ENCODE measurements at places on chromosomes 2 and 18. TPM values are rescaled to one million over a fixed set of nuclear protein-coding genes. Genes with fewer than 3 reads are reported as not detected.

The TCF4 gene
- total RNA-seq: 15.3 TPM

The ASXL3 gene
- total RNA-seq: 1.3 TPM

- peak overlapping the region; percentile 81 for H3K4me3 ChIP-seq
- DNase-seq: no peak
- peak overlapping the region; percentile 86 for H3K27ac ChIP-seq
- H3K36me3 ChIP-seq: no peaks in the 10 kb centered on the region
- no peaks in the 10 kb centered on the region for H3K27me3 ChIP-seq
Measured at GRCh38 chr2:24076849-24077534, 866 bp upstream of the SF3B6 start.

DNA sequence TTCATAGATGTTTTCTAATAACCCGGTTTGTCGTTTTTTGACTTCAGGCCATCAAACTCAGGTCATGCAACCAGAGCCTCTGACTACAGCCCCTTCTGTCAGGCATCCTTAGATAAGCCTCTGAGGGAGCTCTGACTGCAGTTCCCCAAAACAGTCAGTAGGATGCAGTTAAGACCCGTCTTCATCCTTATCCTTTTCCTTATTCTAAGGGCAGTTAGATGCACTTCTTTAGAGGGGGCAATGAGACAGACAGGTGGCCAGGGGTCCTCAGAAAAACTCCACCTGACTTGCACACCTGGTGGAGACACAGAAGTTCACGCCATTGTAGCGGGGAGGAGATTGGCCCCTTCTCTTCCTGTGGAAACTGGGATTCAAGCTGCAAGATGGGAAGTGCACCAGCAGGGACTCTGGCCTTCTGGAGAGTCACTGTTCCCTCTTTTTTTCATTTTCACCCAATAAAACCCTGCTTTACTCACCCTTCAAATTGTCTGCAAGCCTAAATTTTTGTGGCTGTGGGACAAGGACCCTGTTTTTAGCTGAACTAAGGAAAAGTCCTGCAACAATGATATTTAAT is 104.8 kb upstream of the TFPI start:
- no peak for DNase-seq
- no peak overlapping the region for H3K4me3 ChIP-seq
- H3K27me3 ChIP-seq: no peaks in the 10 kb centered on the region
- no peaks in the 10 kb centered on the region for H3K4me1 ChIP-seq

The C2orf81 gene
- total RNA-seq: 0.08 TPM

The GPR39 gene
- total RNA-seq: 2.2 TPM

DNA sequence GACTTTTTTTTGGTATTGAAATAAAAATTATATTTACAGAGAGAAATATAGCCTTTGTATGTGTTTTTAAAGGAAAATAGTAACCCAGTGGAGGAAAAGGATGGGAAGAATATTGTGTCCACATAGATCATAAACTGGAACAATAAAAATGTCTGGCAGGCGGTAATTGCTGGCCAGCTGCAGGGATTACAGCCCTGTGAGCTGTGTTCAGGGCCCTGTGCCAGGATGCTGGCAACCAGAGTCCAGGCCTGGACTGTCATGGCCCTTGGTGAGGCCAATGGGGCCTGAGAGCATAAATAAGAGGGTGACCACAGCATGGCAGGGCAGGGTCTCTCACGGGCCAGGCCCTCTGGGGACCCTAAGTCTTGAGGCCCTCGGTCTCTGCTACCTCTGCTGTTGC is 171.2 kb downstream of the ACOXL start:
- no peak overlapping the region for H3K4me3 ChIP-seq
- H3K36me3 ChIP-seq: no peaks in the 10 kb centered on the region
- no peaks in the 10 kb centered on the region for H3K27me3 ChIP-seq
- no peak for DNase-seq

DNA sequence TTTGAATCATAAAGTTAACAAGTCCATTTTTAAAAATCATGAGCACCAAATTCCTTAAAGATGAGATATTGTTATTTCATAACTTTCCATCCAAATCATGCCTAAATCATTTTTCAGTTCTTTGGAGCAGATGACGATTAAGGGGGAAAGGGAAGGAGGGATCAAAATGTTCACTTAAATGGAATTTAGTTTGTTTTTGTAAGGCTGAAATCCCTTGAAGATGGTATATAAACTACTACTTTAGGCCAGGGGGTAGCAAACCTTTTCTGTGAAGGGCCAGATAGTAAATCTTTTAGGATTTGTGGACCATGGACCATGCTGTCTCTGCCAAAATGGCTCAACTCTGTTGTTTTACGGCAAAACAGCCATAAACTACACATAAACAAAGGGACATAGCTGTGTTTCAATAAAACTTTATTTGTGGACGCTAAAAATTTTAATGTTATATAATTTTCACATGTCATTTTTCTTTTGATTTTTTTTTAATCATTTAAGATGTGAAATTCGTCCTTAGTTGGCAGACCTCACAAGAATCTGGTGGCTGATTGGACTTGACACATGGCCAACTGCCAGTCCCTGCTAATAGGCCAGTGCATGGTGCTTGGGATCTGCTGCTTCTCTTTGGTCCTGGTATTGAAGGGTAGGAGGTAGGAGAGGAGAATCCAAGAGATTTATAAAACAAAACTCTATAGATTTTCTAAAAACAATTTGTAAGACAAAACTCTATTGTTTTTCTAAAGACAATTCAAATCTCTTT is 52.0 kb upstream of the RTN4 start:
- H3K27ac ChIP-seq: no peak overlapping the region
- H3K4me3 ChIP-seq: no peak overlapping the region
- no peaks in the 10 kb centered on the region for H3K36me3 ChIP-seq
- no peaks in the 10 kb centered on the region for H3K4me1 ChIP-seq
- DNase-seq: no peak

The PLCL1 gene
- total RNA-seq: 0.59 TPM

The BCL2L11 gene
- total RNA-seq: 19.5 TPM

DNA sequence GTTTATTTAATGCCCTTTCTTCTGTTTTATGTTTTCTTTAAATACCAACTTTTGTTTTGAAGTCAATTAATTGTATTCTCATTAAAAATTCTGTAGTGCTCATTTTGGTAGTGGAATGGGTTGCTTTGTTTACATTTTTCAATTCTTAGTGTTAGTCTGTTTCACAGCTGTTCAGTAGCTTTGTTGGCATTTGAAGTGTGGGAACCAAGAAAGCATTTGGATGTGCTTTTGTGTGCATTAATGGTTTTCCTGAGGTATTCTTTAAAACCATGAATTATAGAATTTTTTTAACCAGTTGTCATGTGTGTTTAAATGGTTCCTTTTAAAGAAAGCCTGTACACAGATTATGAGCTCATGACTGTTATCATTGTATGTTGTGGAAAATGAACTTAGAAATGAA is 19.7 kb downstream of the MIB1 start:
- no peaks in the 10 kb centered on the region for H3K36me3 ChIP-seq
- DNase-seq: no peak
- H3K27me3 ChIP-seq: no peaks in the 10 kb centered on the region
- H3K27ac ChIP-seq: no peak overlapping the region
- H3K4me1 ChIP-seq: peaks cover 1% of the 10 kb centered on the region

The CFLAR gene
- total RNA-seq: 34.0 TPM

The AKAIN1 gene
- total RNA-seq: 0.75 TPM

The SPHKAP gene
- not detected for total RNA-seq
